ENCODE measurements at places on chromosomes 6 and 20.

DNA sequence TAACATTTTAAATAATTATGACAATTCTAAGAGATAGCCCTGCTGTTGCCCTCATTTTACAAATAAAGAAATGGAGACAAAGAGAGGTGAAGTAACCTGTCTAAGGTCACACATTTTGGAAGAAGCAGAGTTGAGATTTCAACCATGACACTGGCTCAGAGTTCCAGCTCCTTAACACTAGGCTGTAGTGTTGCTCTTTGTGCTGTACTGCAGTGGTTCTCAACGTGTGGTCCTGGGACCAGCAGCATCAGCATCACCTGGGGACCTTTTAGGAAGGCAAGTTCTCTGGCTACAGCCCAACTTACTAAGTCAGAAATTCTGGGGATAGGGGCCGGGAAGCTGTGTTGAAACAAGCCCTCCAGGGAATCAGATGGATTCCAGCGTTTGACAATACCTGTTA is 62.4 kb upstream of the FERMT1 start:
- no peak for DNase-seq

GRCh38 chr6:167839755-167840154 is 13.0 kb downstream of the AFDN start:
- no peak for DNase-seq

- no peak for DNase-seq
These were observed 451.0 kb upstream of the MAN1A1 start for GRCh38 chr6:119800526-119800925.

- no peak for DNase-seq
These were observed 64.7 kb downstream of the GPR6 start for GRCh38 chr6:110042670-110043296.

- peak; percentile 87 for DNase-seq
These were observed at the start of gene TMEM181 for GRCh38 chr6:158559895-158560835. TMEM181 (plus strand) TSS chr6:158560091; CDS start chr6:158560225, 134 bp downstream.

GRCh38 chr20:20755231-20755630 is 42.8 kb upstream of the RALGAPA2 start:
- DNase-seq: no peak

DNA sequence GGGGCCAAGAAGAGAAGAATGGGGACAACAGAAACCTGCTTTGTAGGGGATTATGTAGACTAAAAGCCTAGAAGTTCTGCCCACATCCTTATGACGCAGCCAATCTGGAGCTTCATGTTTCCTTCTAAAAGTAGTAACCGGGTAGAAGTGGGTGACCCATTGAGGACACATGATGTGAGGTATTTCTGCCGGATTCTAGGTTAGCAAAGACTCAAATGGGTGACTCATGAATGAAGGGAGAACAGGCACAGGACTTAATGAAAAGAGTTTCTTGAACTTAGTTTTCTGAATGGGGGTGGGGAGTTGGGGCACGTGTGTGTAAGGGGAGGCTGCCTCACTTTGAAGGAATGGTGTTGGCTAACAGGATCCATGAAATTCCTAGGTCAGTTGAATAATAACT is 68.8 kb downstream of the CDS2 start:
- peak; percentile 41 for DNase-seq

DNA sequence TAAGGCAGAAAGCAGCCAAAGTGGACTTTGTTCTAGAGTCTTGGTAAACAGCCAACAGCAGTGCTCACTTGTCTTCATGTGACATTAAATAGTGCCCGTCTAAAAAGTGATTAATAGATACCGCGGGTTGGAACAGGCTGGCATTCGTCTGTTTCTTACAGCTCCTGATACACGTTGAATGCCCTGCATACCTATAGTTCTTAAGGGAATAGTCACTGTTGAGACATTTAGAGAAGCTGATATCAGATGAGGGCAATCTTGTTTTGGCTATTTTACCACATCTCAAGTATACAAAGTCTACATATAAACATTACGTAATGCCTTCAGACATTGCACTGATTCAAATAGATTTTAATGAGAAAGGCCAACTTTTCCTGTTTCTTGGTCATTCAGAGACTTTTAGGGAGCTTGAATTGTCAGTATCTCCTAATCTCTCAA is 374.9 kb upstream of the FLRT3 start:
- DNase-seq: peak; percentile 37

GRCh38 chr6:154234019-154234772 is 122.4 kb downstream of the IPCEF1 start:
- DNase-seq: no peak

GRCh38 chr6:47041741-47042140 is 391 bp downstream of the ADGRF1 start:
- no peak for DNase-seq

- no peak for DNase-seq
These were observed 334.1 kb downstream of the COL12A1 start for GRCh38 chr6:74871757-74872156.

DNA sequence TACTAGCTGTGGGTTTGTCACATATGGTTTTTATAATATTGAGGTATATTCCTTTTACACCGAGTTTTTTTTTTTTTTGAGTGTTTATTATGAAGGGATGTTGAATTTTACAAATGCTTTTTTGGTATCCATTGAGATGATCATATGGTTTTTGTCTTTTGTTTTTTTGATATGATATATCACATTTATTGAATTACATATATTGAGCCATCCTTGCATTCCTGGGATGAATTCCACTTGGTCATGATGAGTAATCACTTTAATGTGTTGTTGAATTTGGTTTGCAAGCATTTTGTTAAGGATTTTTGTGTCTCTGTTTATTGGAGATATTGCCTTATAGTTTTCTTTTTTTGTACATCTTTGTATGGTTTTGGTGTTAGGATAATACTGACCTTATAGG is 3.3 kb upstream of the ZNF337 start:
- no peak for DNase-seq

- no peak for DNase-seq
These were observed 219.7 kb downstream of the FARS2 start for GRCh38 chr6:5481033-5481432.

DNA sequence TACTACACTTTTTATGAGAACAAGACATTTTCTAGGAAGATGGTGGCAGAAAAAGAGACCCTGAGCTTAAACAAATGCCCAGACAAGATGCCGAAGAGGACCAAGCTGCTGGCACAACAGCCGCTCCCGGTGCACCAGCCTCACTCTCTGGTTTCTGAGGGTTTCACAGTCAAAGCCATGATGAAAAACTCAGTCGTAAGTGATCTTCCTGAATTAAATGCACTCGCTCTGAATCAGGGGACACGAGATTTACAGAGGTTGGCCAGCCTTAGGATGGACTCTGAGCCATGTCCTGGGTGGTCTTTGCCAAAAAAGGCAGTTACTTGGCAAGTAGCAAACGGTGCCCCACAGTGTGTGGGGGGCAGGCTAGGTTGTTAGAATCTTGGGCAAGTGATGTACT is 423 bp downstream of the PACRG start:
- DNase-seq: peak; percentile 4

DNA sequence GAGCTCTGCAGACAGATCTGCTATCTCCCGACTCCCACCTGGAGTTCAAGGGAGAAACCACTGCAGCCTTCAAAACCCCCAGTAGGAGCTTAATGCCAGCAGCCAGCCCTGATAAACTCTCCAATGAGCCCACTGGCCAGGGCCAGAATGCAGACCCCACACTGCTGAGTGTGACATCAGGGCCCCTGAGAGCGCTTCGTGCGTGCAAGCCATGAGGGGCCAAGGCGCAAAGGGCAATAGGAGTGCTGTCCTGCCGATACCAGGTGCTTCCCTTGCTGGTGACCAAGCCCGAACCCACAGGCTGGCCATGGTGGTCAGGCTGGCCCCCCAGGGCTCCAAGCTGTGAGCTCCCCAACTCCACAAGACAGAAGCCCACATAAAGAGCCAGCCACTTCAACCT is 33.2 kb upstream of the CST7 start:
- no peak for DNase-seq

DNA sequence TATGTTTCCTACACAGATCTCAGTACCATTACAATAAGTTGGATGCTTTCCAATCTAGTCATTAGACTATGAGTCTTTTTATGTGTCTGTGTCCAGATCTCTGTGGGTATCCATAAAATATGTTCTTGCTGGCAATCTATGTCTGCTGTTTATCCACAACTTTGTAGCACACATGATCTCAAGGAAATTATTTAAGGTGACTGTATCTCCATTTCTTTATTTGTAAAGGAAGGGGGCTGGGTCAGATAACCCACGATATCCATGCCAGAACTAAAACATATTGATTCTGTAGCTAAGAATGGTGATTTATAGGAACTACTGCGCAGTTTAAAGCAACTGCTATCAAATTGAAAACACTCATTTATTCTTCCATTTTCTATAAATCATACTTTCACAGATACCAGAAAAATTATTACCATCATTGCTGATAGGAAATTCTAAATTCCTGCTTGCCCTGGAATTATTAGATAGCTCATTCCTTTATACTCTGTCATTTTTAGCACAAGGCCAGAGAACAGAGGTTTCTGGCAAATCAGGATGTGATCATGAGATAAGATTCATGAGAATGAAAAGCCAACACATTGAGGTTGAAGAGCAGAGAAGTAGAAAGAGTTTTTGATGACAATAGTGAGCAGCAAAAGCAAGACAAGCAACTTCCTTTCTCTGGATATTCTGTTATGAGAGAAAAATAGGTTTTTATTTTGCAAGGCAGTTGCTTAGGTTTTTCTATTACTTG is 851.4 kb upstream of the CITED2 start:
- DNase-seq: peak; percentile 20

GRCh38 chr6:105974986-105975385 is 111.2 kb upstream of the PRDM1 start:
- DNase-seq: peak; percentile 24

DNA sequence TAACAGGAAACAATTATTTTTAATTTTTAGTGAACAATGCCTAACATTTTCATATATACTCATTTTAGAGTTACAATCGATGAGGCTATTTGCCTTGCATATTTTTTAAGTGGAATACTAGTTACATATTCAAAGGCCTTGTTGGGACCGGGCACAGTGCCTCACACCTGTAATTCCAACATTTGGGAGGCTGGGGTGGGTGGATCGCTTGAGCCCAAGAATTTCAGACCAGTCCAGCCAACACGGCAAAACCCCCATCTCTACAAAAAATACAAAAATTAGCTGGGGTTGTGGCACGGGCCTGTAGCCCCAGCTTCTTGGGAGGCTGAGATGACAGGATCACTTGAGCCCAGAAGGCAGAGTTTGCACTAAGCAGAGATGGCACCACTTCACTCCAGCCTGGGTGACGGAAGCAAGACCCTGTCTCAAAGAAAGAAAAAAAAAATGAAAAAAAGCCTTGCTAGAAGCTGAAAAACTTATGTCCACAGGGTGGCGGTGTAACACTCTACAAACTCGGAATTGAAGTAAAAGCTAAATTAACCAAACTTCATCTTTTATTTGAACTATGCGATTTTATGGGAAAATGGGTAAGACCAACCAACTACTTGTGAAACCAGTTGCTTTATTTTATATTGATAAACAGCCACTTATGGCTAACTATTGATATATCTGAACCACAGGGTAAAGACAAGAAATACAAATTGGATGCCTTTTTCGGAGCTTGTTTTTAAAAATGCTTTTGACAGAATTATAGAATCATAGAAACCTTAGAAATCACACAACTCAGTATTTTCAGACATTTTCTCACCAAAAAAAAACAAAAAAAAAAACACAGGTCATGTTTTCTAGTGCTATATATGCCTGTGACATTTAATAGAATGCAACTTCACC is 24.1 kb upstream of the ROS1 start:
- peak; percentile 33 for DNase-seq

- no peak for DNase-seq
These were observed 395.0 kb downstream of the CDKAL1 start for GRCh38 chr6:20929283-20929682.

GRCh38 chr6:30231067-30231466 is 17.9 kb upstream of the TRIM26 start:
- DNase-seq: no peak

GRCh38 chr20:48571949-48572847 is 255.6 kb downstream of the PREX1 start:
- DNase-seq: no peak

DNA sequence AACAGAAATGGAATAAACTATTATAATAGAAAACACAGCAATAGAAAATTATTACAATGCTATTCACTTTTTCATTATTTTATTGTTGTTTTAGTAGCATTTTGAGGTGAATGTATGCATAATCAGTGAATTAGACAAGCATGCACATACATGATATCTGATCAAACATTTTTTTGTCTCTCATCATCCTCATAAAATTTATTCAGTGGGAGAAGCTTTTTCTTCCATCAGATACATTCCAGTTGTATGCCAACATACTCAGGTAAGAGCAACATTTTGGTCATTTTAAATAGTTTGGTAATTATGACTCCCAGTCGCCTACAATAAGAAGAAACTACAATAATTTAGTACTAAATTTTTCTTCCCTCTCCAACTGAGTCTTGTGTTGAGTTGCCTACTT is 44.5 kb downstream of the ADGRF1 start:
- DNase-seq: no peak

- DNase-seq: peak; percentile 65
These were observed 64.4 kb downstream of the SNAP25 start for GRCh38 chr20:10282979-10283456.

DNA sequence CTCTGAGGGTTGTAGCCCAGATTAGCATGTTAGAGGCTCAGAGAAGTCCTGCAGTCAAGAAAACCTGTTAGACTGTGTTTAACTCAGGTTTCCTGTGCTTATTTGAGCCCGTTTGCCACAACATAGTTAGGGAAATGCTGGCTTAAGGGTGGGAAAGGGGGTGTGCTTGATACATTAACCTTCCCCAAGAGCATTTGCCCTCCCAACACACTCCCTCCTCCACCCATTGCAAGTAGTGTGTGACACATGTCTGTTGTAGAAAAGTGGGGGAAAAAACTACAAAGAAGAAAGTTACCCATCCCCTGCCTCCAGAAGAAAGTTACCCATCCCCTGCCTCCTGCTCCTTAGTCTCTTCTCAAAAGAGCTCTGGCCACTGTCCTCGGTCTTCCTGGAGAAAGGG is 36.8 kb upstream of the MRPS18A start:
- no peak for DNase-seq

GRCh38 chr6:13486679-13487121 is 700 bp downstream of the GFOD1 start:
- DNase-seq: peak; percentile 69

DNA sequence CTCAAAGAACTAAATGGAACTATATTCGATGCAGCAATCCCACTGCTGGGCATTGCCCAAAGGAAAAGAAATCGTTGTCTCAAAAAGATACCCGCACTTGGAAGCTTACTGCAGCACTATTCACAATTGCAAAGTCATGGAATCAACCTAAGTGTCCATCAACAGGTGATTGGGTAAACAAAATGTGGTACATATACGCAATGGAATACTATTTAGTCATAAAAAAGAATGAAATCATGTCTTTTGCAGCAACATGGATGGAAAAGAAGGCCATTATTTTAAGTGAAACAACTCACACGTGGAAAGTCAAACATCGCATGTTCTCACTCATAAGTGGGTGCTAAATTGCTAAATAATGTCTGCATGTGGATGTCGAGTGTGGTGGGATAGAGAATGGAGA is 70.9 kb upstream of the MPC1 start:
- DNase-seq: no peak

- no peak for DNase-seq
These were observed 139.1 kb downstream of the ARID1B start for GRCh38 chr6:156916130-156916801.

Data from AG08395 (cell line).